Daoy (cell line): ENCODE measurements at places on chromosomes 1 and 21. TPM values are rescaled to one million over a fixed set of nuclear protein-coding genes. Genes with fewer than 3 reads are reported as not detected.

- no peak for DNase-seq
Measured at GRCh38 chr1:153922076-153922971, 448 bp downstream of the GATAD2B start.

HAPLN2 gene
- 0.23 TPM in 1 of 2 replicates, not detected in the other for total RNA-seq

GRCh38 chr1:109252893-109253802, 3.8 kb downstream of the CELSR2 start:
- peak; percentile 43 for DNase-seq

- DNase-seq, result peak; percentile 86
Measured at GRCh38 chr1:6259491-6260362, 1.2 kb downstream of the GPR153 start.

DNA sequence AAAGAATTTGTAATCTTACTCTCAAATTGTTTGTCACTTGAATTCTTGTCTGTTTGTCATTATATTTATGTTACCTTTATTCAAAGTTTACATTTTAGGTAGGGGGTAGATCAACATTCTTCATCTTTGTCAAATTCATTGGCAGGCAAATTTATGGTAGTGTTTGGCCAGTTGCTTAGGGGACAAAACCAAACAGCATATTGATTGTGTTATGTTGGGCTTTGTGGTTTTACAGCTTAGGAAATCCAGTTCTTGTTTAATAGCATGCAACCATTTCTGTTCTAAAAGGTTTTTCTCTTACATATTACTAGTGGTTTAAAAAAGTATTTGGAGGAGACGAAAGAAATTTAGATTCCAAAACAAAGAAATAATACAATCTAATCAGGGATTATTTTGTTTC, 91.4 kb downstream of the HMCN1 start:
- no peak for DNase-seq

GRCh38 chr1:59422921-59423575, 126.2 kb downstream of the FGGY start:
- peak; percentile 40 for DNase-seq

AMY1C gene
- total RNA-seq, result not detected in 2 replicates

NBPF26 gene
- total RNA-seq, result 2.7 and 5.2 TPM in 2 replicates

HIVEP3 gene
- 7.5 and 9.5 TPM in 2 replicates for total RNA-seq

NID1 gene
- 5.8 and 7.6 TPM in 2 replicates for total RNA-seq

DNA sequence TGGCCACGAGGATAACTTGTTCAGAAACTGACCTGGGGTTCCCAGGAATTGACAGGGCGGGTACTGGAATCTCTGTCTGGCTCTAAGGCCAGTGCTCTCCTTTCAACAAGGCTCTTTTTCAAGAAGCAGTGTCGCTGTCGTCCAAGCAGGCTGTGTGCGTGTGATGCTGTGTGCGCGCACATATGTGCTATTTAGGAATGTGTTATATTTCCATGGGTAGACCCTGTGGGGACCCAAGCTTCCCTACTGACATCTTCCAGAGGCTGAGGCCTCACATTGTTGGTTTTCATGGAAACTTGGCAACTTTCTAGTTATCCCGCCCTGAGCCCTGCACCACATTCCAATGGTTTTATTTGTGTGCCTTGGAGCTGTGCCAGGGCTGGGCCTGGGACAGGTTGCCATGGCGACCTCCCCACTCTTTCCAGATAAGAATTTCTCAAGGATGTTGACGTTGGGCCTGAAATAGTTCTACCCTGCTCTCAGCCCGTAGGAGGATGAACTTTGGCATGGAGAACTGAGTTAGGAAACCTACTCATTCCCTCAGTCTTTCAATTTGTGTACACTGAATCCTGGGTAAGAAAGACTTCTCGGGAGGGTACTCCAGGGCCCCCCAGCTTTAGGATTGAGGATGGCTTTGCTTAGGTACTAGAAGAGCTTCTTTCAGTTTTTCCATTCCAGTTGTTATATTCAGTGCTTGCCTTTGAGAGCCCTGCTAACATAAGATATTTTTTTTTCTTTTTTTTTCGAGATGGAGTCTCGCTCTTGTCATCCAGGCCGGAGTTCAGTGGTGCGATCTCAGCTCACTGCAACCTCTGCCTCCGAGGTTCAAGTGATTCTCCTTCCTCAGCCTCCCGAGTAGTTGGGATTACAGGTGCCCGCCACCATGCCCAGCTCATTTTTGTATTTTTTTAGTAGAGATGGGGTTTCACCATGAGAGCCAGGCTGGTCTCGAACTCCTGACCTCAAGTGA, 38.8 kb upstream of the SRSF10 start:
- DNase-seq, result peak; percentile 99

TNFRSF1B gene
- total RNA-seq, result 3.1 and 3.7 TPM in 2 replicates

- no peak for DNase-seq
Measured at GRCh38 chr1:46538147-46538546, 13.3 kb downstream of the KNCN start.

- no peak for DNase-seq
Measured at GRCh38 chr1:10353282-10353681, 45.6 kb upstream of the PGD start.

DNA sequence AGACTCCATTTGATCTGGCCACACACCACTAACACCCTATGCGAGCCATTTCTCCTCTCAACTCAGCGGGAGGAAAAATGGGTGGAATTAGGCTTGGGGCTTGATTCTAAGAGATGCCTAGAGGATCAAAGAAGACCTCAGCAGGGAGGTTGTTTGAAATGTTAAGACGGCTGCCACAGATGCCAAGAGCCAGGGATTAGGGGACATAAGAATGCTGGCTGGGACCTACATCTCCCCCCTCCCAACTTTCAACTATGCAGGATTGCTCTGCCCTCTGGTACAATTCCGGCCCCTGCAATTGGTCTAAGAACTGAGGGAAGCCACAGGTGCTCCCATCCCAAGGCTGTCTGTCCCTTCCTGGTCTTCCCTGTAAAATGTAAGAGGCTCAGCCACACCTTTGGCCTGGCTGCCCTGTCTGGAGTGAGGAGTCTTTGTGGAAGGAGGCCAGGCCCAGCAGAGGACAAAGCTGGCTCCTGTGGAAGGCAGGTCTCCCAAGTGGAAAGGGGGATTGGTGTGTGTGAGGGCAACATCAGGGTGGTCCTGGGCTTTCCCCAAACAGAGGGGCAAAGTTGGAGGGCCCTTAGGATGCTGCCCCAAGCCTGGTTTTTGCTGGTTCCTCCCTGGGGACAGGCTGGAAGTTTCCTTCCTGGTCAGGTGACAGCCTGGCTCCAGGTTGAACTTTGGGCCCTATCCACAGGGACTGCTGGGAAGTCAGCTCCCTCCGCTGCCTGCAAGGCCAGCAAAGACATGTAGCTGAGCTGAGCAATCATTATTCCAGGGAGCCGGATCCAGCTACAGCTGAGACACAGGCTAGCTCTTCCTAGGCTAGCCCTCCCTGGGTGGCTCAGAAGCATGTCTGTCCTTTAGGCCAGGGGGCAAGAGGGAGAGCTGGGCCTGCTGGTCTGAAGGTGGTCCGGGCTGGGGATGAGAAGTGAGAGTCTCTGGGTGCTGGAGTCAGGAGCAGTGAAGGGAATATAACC, 34.5 kb upstream of the SYNC start:
- no peak for DNase-seq

KCNE2 gene
- total RNA-seq, result not detected in 2 replicates

ZNF691 gene
- 10.3 and 11.8 TPM in 2 replicates for total RNA-seq

GRCh38 chr1:162069334-162070093, at the start of gene NOS1AP:
NOS1AP (plus strand) TSS chr1:162069691; CDS start chr1:162070178, 487 bp downstream.
- DNase-seq, result peak; percentile 84

ACKR1 gene
- total RNA-seq, result not detected in 2 replicates

DNA sequence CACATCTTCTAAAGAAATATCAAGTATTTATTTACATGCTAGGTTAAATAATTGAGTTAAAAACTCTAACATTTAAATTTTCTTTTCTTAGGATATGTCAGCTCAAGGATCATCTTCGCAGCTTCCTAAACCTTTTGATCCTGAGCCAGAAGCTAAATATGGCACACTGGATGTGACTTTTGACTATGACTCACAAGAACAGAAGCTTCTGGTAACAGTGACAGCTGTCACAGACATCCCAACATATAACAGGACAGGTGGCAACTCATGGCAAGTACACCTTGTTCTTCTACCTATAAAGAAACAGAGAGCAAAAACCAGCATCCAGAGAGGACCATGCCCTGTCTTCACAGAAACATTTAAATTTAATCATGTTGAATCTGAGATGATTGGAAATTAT, 132.7 kb upstream of the SERTAD4 start:
- no peak for DNase-seq

AKNAD1 gene
- total RNA-seq, result not detected in 2 replicates

GRCh38 chr21:22280851-22281250, 1282.6 kb downstream of the NCAM2 start:
- no peak for DNase-seq

COL8A2 gene
- 2.2 and 3.7 TPM in 2 replicates for total RNA-seq

- no peak for DNase-seq
Measured at GRCh38 chr1:180956028-180956640, 43.4 kb downstream of the KIAA1614 start.

CCDC181 gene
- 8.5 and 10.1 TPM in 2 replicates for total RNA-seq

DNA sequence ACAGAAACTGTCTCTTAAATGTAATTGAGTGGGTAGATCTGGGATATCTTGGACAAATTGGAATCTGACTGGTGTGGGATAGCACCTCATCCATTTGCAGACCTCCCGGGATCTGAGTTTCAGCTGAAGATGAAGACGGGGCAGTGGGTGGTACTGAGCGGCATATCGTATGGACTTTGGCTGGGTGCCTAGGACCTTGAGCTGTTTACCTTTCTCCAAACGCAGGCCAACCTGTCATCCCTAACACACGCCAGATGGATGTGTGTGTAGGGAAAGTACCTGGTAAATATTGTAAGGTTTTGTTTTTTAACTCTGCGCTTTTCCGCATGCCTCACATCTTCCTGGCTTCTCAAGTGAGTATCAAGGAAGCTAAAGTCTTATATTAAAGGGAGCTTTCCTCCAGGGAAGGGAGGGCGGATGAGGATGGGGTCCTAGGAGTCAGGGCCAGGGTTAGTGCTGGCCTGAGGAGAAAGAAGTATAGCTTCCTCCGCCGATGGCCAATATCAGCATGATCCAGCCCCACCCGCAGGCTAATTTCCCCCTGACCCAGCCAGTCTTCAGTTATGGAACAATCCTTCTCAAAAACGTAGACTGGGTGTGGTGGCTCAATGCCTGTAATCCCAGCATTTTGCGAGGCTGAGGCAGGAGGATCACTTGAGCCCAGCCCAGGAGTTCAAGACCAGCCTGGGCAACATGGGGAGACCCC, 26.2 kb downstream of the ATP8B2 start:
- no peak for DNase-seq

HSD3B1 gene
- total RNA-seq, result not detected in 2 replicates

- DNase-seq, result no peak
Measured at GRCh38 chr1:64546013-64546412, 76.1 kb downstream of the CACHD1 start.

GRCh38 chr1:24939675-24940193, 9.7 kb upstream of the RUNX3 start:
- DNase-seq, result no peak

DNA sequence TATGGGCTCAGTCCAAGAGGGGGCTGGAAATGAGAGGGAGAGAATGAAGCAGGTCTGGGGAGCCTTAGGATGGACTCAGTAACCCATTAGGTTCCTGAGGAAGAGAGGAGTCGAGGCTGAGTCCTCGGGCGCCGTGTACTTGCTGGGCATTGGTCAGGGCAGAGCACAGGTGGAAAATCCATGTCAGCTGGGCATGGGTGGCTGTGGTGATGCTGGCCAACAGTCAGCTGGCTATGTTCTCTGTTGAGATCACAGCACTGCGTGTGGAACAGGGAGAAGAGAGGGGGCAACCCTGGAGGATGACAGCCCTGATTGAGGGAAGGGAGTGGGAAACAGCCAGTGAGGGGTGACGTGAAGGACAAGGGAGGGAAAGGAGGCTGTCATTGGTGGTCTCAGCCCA, 43.1 kb upstream of the CLSTN1 start:
- DNase-seq, result no peak

DNA sequence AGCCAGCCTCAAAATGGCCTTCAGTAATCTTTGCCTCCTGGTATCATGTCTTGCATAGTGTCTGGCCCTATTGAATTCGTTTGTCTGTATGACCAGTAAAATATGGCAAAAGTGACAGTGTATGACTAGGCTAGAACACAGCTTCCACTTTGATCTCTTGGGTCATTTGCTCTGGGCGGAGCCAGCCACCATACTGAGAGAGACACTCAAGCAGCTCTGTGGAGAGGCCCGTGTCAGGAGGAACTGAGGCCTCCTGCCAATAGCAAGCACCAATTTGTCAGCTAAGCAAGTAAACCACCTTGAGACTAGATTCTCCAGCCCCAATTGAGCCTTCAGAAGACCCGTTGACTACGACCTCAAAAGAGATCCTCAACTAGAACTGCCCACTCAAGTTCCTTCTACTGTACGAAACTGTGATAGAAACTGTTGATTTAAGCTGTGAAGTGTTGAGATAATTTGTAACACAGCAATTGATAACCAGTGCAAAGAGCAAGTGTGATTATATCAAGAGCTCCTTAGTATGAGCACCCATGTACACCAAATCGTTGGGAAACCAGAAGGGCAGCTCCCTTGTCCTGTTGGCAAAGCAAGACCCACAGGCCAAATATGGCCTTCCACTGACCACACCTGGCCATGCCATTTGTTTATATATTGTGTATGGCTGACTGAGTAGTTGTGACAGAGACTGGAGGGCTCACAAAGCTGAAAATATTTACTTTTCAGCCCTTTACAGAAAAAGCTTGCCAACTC, 52.7 kb upstream of the SERBP1 start:
- no peak for DNase-seq

- DNase-seq, result no peak
Measured at GRCh38 chr1:84117868-84118267, 26.2 kb upstream of the PRKACB start.

DNA sequence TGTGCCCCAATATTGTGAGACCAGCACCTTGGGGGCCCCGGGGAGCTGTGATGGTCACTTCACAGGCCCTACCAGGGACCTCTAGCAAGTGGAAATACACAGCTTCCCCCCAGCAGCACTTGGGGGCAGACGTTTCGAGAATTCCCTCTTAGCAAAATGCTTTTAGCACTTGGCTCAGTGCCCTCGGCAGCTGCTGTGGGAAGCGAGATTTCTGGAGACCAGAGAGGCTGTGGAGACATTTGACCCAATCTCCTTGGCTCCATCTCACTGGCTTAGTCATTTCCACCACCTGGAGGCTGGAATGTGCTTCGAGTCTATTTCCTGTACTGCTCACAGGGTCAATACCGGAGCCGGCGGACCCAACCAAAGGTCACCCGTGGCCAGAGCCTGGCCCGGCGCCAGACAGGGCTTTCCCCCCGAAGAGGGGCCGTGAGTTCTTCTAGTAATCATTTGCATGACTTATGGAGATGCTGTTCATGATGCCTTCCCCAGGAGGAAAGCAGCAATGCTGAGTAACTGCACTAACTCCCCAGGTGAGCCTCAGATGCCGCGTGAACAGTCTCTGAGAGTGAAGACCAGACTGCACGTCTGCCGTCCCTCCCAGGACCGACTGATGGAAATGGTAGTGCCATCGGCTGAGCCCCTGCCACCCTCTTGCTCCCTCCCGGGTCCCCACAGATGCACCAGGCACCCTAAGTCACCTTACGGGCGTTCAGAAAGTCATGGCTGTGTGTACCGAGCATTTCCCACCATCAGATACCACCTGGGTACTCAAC, 4.4 kb upstream of the C2CD2 start:
- peak; percentile 97 for DNase-seq
